ENCODE measurements at places on chromosomes 16 and 17.

DNA sequence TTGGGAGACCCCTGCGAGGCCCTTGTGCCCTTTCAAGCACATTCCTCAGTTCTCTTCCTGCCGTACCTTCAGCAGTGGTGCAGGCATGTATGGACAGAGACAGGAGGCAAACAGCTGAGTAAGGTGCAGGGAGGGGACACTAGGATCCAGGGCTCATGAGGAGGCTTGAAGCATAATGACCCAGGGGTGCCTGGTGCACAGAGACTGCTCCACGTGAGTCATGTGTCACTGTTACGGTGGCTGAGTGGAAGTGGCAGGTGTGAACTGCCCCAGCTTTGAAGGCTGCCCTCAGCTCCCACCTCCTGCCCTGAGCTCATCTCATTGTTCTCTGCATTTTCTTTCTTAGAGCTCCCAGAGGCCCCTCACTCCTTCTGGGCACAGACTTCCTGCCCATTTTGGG is 124.8 kb downstream of the NTN1 start:
- DNase-seq: no peak

GRCh38 chr17:50091918-50092285 is 3.2 kb upstream of the PDK2 start:
- no peak for DNase-seq

GRCh38 chr17:81217491-81217890 is 5.3 kb downstream of the CEP131 start:
- DNase-seq: no peak

DNA sequence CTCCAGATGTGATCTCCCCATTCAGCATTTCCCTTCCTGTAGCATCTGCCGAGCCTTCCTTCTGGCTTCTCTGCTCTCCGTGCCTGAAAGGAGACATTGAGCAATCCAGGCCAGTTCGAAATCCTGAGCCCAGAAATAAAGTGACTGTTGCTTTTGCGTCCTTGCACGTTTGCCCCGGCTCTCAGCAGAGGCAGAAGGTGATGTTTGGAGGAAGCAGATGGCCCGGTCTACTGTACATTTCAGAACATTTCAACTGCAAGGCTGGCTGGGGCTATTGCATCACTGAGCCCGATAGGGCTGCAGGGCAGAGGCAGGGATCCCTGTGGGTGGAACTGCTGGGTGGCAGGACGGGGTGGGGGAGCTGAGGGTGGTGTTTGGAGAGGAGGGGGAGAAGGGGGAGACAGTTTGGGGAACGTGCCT is 29.4 kb downstream of the IRF8 start:
- peak; percentile 32 for DNase-seq

- DNase-seq: no peak
These were observed 4.4 kb downstream of the CLEC19A start for GRCh38 chr16:19289811-19290485.

GRCh38 chr17:48375356-48375755 is 54.7 kb downstream of the SKAP1 start:
- peak; percentile 5 for DNase-seq

DNA sequence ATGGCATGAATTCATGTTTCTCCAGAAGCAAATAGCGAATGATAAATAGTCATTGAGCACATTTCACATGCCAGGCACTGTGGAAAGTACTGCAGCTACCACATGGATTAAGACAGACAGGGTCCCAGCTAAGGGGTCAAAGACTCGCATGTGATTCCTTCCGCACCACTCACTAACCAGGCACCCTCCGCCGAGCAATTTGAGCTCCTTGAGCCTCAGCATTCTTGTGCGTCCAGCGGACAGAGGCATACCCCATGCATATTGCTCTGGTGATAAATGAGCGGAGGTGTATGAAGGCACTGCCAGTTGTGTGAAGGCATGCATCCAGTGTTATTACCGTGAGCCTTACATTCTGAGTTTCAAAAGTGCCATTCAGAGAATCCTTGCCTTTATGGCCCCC is 358.7 kb downstream of the HS3ST4 start:
- DNase-seq: no peak

DNA sequence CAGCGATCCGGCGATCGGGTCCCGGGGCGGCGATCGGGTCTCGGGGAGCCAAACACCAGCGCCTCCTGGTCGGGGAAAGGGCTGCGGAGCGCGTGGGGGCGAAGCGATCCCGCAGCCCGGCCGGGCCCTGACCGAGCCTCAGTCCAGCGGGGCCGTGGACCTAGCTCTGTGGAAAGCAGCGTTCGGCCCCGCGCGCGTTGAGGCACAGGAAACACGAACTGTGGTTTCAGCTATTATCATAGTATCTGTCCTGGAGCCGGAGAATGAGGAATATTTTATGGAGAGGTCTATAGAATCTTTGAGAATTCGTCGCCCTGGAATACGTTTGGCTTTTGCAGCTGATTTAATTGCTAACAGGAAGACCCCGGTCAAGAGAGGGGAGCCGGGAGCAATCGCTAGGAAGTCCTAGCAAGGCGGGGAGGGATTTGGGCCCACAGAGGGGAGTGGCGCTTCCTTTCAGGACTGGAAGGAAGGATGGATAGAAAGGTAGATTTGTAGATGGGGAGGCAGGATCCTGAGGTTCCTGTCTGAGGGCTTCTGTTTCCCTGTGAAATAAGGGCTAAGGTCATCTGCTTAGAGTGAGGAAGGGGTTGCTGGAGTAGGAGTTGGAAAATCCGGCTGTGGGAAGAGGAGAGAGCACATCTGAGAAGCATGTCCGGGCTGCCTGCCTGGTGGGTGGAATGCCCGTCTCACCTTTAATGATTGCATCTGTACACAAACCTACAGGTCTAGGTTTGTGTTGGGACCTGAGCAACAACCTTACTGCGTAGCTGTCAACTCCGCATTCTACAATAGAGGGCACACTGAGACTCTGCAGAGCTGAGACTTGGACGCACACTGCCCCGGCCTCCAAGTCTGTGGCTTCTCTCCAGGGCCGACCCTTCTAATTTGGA is 770 bp downstream of the CCNF start:
- no peak for DNase-seq

DNA sequence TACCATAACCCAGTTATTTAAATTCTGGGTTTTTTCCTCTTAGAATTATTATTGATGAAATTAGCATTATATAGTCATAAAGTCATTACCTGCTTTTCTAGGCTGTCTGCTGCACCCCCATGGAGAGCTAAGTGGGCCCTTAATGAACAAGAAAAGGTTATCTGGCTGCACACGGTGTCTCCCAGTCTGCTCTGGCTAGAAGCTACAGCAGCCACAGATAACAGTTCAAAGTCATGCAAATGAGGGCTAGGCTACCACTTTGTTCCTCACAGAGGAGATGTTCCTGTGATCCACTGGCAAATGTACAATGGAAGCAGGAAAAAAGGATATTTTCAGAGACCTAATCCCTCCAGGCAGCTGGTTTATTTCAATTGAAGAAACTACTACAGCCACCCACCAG is 112.1 kb downstream of the SNX11 start:
- no peak for DNase-seq

- DNase-seq: no peak
These were observed 802 bp downstream of the SETD6 start for GRCh38 chr16:58515871-58516767.

- DNase-seq: no peak
These were observed 839 bp downstream of the PLD2 start for GRCh38 chr17:4807605-4808377.

DNA sequence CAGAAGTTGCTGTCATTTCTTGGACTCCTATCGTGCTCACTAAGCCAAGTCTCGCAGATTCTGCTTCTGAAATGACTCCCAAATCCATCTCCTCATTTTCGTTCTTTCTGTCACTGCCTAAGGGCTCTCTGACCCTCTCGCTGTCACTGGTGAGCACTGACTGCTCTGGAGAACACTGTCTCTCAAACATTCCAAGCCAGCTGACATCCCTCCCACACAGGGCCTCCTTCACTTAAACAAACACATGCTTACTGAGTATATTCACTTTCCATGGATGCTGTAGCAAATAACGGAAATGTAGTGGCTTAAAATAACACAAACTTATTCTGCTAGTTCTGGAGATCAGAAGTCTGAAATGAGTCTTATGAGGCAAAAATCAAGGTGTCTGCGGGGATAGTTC is 18.8 kb downstream of the CACNG1 start:
- DNase-seq: no peak

All from AG08396 (cell line).